SK-N-DZ (cell line): ENCODE measurements at places on chromosomes 7 and 10.
A peak's percentile ranks its signal among the peaks of the same experiment; 100 is the strongest.

DNA sequence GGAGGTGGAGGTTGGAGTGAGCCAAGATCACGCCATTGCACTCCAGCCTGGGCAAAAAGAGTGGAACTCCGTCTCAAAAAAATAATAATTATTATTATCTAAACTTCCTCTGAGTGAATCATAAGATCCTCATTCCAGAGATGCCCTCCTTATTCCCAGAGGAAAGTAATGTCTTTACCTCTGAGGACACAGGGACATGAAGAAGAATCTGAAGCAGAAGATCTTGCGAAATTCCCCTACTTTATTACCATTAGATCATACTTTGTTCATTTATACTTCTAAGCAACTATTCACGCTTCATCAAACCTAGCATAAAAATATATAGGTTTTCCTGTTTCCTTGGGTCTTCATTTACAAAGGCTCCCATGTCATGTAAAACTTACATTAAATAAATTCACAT is 143.1 kb downstream of the ETV1 start:
- DNase-seq, result no peak

DNA sequence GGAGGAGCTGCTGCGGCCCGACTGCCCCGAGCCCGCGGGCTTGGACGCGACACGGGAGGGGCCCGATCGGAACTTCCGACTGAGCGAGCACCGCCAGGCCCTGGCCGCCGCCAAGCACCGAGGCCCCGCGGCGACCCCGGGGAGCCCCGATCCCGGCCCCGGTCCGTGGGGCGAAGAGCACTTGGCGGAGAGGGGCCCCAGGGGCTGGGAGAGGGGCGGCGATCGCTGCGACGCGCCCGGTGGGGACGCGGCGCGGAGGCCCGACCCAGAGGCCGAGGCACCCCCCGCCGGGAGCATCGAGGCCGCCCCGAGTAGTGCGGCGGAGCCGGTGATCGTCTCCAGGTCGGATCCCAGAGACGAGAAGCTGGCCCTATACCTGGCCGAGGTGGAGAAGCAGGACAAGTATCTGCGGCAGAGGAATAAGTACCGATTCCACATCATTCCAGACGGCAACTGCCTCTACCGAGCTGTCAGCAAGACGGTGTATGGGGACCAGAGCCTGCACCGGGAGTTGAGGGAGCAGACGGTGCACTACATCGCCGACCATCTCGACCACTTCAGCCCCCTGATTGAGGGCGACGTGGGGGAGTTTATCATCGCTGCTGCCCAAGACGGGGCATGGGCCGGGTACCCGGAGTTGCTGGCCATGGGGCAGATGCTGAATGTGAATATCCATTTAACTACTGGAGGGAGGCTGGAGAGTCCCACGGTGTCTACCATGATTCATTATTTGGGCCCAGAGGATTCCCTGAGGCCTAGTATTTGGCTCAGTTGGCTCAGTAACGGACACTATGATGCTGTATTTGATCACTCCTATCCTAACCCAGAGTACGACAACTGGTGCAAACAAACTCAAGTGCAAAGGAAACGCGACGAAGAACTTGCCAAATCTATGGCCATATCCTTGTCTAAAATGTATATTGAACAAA is 1.4 kb downstream of the OTUD1 start:
- DNase-seq, result peak; percentile 13

DNA sequence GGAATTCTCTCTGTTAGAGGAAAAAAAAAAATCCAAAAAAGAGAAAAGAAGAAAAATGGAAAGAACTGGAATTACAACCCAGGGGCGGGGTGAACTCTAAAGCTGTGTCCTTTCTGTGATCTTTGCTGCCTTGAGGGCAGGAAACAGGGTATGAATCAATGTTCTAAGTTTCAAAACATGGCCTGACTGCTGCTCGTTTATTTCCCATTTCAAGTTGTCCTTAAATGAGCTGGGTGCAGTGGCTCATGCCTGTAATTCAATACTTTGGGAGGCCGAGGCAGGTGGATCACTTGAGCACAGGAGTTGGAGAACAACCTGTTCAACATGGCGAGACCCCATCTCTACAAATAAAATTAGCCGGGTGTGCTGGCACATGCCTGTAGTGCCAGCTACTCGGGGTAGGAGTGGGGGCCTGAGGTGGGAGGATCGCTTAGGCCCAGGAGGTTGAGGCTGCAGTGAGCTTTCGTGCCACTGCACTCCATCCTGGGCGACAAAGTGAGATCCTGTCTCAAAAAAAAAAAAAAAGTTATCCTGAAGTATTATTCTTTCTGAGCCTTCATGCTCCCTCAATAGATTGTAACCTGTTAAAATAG is 24.7 kb upstream of the TFAM start:
- no peak for DNase-seq

GRCh38 chr10:22436526-22436892 is 91.2 kb downstream of the SPAG6 start:
- DNase-seq, result no peak

- no peak for DNase-seq
Observed at GRCh38 chr10:6162589-6163356, 40.0 kb upstream of the PFKFB3 start.
